Substantia nigra (tissue), 51 donors: ENCODE measurements at places on chromosomes 3 and 15.
A peak's percentile ranks its signal among the peaks of the same experiment; 100 is the strongest.

DNA sequence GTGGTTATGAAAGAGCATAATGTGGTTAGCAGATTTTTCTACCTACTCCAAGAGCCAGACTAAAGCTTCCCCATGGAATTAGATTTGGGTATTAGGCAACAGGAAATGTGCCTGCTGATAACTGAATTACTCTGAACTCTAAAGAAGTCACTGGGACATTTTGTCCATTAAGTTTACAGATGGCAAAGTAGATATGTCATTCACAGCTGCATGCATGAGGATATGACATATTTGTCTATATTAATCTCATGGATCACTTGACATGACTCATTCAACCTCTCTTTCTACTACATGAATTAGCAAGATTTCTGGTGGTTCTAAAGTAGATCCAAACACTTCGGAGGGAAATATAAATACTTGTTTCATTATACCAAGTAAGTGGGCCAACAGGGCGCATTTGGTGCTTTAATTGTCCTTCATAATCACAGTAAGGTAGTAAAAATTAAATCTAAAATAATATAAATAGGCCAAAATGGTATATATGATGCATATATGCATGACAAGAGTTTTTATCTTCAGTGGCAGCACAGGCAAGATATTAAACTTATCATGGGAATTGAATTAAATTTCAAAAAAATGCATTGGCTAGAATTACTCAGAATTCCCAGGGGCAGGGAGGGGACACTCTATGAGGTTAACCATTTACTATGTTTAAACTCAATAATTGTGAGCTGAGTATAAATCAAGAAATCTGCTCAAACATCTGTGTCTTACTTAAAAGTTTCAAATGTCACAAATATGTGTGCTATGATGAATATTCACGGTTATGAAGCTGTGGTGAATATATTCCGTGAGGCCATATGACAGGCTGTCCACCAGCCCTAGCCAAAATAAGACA, 365.3 kb upstream of the KCNMB2 start:
- DNase-seq = no peak

DNA sequence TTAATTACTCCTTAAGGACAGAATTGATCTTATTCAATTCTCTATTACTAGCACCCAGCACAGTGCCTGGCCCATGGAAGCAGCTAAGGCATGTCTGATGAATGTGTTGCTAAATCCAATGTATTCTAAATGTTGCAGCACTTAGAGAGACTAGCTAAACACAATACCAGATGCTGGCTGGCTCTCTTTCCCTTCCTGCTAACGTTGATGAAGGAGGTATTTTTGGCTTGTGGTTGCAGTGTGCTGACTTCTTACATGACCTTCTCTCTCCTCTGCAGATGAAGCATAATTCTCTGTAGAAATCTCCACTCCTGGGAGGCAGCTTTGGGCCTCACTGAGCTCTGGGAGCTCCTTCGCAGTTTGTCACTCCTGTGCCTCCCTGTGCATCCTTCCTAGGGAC, 183.6 kb downstream of the PEX5L start:
- DNase-seq = no peak

DNA sequence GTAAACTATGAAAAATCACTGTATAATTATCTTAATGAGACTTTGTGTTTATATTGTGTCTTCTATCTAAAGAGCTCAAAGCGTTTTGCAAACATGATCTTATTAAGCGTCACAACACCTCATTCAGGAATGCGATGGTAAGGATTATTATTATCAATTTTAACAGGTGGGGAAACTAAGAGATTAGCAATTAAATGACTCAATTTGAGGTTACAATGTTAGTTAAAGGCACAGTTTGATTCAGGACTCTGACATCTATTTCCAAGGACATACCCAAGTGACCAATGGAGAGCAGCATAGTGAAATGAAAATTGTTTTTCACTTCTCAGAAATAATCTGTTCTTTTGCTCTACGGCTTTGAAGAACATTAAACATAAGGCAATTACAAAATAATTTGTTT, 74.6 kb downstream of the FMN1 start:
- DNase-seq = no peak

DNA sequence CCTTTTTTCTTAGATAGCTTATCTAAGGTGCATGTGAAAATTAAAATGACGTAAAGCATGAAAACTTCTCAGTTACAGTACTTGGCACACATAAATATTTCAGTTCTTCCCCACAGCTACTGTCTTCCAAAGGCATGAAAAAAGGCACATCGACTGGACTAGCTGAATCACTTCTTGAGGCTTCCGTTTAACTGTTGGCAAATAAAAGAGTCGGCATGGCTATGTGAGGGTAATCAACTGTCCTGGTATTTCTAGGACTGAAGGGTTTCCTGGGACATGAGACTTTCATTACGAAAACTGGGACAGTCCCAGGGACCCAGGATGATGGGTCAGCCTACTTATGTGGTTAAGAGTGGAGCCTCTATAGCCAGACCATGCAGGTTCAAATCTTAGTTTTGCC, 168.2 kb downstream of the TPRG1 start:
- DNase-seq = no peak

- no peak for DNase-seq
These were observed 21.9 kb upstream of the APH1B start for GRCh38 chr15:63255489-63255990.

- DNase-seq = no peak
These were observed 61.6 kb upstream of the IQSEC1 start for GRCh38 chr3:13134879-13135206.

- DNase-seq = no peak
These were observed 7.9 kb upstream of the BCL2A1 start for GRCh38 chr15:79978655-79979514.

GRCh38 chr3:13200946-13201345, 127.7 kb upstream of the IQSEC1 start:
- DNase-seq = no peak

DNA sequence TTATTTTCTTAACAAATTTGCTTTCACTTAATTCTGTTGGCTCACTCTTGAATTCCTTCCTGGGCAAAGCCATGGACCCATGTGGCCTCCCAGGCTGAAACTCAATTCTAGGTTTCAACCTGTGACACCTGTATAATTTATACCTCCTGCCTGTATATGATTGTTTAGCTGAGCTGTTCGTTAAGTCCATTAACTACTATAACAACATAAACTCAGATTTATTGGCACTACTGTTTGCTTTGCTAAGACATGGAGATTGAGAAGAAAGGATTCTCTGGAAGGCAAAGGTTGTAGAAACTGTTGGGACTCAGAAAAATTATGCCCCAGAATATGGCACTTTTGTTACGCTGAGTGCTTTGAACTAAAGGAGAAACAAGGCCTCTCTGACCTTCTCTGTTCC, 26.7 kb upstream of the CCDC50 start:
- DNase-seq = no peak

DNA sequence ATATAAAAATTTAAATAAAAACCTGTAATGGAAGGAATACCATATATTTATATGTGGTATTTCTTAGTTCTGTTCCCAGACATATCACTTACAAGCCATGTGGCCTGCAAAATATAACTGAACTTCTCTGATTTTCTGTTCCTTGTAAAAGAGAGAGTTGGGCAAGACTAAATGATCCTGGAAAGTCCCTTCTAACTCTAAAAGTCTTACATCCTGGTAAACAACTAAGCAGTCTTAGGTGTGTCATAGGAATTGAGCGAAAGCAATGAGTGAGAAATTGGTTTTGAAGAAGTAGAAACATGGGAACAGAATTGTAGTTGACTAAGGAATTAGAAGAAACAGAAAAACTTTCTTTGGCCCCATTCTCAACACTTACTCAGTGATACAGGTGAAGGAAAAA, 25.3 kb upstream of the IL20RB start:
- no peak for DNase-seq

DNA sequence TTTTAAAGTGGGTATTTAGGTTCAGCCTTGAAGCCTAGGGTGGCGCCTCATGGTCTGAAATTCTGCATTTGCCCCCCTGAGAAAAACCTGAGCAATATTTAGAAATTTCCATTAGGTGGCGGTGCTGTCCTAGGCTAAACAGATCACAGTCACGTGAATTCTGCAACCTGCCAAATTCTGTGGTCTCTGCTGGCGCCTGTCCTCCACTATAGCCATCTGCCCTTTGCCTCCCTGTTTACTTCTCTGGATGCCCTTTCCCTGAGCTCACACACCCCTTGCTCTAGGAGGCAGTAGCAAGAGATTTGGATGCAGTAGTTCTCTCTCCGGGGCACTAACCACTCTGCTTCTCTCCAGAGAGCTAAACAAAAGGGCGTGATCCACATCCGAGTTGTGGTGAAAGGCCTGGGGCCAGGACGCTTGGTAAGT, 9.1 kb downstream of the MRPS11 start:
- DNase-seq = peak; percentile 5

- no peak for DNase-seq
These were observed 690.2 kb upstream of the DPPA4 start for GRCh38 chr3:110027446-110028080.

DNA sequence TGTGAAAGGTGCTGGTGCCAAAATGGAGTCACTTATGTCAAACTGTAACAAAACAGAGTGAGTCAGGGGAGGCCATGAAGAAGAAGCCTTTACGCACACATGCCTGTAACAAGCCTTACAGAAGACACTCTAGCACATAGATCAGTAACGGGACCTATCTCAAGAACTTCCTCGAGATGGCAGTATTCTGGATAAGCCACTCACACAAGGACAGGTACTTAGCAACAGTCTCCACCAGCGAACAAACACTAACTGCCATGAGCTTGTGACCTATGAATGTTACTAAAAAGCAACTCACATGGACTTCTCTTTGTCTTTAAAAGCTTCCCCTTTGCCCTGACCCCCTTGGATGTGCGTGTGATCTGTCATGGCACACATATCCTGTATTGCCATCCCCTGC, 235.1 kb downstream of the CD47 start:
- no peak for DNase-seq
